Activated gamma-delta T cell (primary cell): ENCODE measurements at places on chromosomes 12 and 14.

- no peak for DNase-seq
Observed at GRCh38 chr12:31118347-31119191, 44.9 kb downstream of the DDX11 start.

- no peak for DNase-seq
Observed at GRCh38 chr14:30855345-30856037, 18.9 kb upstream of the COCH start.

DNA sequence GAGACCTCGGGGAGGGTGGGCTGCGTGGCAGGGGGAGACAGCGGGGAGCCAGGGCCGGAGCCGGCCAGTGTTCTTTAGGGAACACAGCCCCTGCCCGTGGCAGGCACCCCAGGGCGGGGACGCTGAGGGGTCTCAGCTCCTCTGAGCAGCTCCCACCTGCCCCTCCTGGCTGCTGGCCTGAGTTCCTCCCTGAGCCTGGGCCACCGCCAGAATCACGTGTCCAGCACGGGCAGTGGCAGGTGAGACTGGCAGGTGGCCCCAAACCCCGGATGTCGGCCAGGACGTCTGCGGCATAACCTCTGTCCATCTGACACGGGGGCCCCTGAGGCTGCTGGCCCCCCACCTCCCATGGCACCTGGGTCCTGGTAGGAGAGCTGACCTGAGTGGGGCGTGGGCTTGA lies 25.1 kb downstream of the NOC4L start:
- no peak for DNase-seq

DNA sequence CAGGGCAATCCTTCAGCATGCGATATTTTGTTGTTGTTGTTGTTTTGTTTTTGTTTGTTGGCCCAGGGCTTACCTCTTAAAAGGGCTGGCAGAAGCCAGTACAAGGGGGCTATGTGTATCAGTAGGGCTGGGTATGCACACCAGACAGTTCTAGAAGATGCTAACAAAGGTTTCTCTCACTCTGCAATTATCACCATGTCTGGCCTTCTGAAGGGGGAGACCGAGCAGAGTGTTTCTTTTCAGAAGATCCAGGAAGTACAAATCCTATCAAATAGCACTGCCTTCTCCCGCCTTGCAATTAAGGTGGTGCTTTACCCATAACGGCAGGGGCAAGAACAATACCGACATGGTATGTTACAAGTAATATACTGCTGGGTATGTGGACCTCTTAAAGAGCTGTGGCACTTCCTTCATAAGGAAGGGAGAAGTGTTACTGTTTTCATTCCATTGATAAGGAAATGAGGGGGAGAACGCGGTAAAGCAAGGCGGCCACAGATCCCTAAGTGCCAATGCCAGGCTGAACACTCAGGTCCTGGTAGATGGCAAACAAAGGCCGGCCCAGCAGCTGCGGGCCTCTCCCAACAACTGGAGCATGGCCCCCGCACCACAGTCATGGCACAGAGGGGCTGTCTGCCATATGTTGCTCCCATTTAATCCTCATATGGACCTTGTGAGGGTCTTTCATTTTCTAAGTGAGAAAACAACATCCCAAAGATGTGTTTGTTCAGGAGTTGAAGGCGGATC lies 19.2 kb upstream of the CACNA2D4 start:
- no peak for DNase-seq

DNA sequence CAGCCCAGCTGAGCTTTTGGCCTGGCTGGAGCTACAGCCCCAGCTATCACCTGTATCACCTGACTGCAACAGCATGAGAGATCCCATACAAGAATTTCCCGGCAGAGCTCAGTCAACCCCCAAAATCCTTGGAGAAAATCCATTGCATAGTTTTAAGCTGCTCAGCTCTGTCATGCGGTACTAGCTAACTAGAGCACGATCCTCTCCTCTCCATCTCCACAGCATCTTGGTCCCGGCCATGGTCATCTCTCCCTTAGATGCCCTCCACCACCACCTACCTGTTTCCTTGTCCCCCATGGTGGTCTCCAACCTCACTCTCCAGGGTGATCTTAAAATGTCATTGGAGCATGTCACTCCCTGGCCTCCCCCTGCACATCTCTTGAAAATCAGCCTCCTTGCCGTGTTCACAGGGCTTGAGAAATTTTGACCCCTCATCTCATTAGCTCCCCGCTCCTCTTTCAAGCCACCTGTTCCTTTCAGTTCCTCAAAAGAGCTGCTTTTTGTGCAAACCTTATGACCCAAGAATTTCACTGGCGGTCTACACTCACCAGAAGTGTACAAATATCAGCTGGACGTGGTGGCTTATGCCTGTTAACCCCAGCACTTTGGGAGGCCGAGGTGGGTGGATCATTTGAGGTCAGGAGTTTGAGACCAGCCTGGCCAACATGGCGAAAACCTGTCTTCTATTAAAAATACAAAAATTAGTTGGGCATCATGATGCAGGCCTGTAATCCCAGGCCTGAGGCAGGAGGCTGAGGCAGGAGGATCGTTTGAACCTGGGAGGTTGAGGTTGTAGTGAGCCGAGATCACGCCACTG lies 8.1 kb upstream of the CLMN start:
- DNase-seq: no peak

DNA sequence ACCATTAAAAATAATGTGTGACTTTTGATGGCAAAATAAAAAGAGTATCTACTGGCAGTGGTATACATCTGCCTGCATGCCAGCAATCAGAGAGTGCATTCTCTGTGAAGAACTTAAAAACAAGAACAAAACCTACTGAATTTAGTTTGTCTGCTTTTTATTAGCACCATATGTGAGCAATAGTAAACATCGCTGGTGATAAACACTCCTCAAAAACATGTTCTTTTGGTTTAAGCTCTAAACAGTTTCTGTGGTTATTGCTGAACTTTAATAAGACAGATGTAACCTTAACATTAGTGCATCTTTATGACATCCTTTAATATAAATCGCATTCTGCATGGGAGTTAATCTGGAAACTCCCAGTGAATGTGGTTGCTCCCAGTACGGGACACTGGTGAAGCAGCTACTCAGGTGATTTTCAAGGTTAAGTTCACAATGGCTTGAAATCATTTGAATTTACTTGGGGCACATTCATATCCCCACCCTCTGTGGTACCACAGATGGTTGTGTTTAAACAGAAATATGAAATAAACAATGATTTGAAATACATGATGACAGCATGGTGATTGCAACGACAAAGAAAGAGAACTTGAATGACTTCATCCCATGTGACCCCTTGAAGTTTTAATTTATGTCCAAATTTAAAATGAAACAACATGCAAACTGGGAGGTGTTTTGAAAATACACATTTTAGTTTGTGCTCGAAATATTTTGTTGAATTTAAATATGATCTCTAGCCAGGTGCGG lies 285.9 kb downstream of the FOXN3 start:
- DNase-seq: no peak

- DNase-seq: no peak
Observed at GRCh38 chr14:96098309-96098998, 59.3 kb downstream of the C14orf132 start.

DNA sequence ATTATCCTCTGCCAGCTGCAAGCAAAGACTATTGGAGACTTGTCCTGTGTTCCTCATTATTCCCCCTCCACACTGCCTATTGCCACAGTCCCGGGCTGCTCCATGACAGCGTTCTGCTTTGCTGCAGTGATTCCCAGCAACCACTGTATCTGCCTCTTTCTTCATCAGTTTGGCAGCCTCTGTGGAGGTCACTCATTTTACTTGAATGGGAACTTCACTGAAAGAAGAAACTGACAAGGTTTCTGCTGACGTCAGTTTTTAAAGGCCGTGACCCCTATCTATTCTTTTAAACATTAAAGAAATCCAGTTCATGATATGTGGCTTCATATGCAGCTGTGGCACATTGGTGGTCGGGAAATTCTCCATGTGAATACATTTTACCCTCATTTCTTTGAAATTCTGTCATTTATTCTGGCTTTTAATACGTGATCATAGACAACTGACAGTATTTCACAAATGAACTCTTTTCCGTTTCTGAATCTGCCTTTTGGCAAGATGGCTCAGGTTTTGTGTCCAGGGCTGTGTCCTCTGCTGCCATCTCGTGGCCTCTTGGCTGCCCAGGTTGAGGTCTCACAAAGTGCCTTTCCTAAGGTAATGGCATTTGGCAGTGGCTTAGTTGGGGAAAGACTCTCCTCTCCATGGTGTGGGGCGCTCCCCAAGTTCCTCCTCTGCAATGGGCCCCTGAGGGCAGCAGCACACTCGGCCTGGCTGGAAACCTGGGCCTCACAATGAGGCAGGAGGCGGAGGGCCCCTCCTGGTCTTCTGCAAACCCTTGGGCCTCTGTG lies 5.8 kb downstream of the TMEM253 start:
- DNase-seq: peak; percentile 20

DNA sequence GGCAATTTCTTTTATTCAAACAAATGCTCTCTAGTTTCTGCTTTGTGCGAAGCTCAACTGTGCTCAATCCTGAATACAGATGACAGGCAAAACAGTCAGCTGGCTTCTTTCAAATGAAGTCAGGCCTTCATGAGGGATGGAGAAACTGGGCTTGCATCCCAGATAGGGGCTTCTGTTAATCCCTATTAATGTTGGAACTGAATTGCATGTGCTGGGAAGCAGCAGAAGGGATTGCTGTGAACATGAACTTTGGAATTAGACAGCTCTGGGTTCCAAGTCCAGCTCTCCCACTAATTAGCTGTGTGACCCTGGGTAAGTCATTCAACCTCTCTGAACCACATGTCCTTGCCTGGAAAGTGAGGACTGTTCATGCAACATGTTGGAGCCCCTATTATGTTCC lies 21.1 kb upstream of the CORO1C start:
- no peak for DNase-seq

DNA sequence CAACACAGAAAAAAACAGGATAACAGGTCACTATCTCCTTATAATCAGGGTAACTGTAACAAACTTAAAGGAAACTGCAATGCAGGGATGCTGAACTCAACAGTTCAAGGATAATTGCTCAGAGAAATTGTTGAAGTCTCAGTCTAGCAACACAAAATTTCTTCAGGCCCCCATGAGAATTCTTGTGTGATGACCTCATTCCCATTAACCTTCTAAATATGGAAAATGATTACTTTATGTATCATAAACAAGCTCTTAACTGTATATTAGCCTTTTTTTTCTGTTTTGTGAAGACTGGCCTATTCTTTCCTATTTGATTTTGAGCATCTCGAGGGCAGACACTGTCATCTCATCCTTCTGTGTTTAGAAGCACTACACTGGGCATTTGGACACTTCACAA lies 47.1 kb downstream of the IGF1 start:
- no peak for DNase-seq

- DNase-seq: no peak
Observed at GRCh38 chr12:93657071-93657470, 20.1 kb upstream of the CRADD start.

GRCh38 chr12:114439261-114439683 lies 33.3 kb upstream of the TBX5 start:
- no peak for DNase-seq

- DNase-seq: no peak
Observed at GRCh38 chr14:67389275-67389674, 22.7 kb downstream of the PLEK2 start.

GRCh38 chr12:91276509-91276908 lies 93.9 kb upstream of the DCN start:
- DNase-seq: no peak

- DNase-seq: no peak
Observed at GRCh38 chr12:104909761-104910160, 48.3 kb downstream of the SLC41A2 start.

DNA sequence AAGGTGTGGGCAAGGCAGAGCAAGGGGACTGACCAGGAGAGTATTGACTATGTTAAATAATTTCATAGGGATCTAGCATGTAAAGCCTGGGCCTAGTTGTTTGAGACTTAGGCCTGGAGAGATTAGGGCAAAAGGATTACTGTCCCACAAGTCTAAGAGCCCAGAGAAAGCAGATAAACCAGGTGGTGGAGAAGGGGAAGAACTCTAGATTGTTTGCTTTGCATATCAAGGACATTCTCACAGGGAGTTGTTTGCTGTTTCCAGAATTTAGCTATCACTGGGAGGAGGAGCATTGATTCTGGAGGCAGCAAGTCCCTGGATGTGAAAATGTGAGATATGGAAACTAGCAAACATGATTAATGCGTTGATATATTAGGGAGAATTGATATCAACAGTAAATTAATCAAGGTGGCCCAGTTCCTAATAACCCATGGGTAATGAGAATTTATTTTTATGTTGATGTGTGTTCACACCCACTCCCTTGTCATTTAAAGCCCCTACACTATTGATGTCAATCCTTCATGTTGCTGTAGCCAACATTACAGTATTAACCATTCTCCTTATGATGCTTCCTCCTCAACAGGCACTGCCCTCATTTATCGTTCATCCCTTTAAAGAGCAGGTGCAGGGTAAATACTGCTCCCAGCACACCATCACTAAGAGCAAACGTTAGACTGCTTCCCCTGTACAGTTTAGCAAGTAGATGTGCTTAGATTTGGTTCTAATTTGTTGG lies 1666.7 kb upstream of the FLRT2 start:
- DNase-seq: no peak

DNA sequence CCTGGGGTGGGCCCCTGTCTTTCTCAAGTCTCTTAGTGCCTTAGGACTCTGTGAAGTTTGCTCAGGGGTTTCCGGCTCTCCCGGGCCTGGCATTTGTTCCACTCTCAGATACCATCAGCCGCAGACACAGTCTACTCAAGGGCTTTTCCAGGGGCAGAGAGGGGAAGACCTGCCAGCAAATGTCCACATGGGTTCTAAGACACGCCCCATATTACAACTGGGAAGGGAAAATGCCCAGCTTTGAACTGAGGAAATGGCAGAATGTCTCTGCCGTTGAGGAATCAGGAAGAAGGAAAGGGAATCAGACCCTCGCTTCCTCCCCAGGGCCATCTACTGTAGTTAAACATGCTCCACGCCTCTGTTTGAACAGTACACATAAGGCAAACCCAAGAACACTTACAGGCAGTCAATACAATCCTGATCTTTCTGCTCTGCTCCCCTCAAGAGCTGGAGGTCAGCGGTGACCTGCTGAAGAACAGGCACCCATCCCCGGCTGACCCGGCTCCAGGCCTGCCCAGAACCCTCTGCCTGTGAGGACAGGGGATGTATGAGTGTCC lies 7.9 kb downstream of the CCDC85C start:
- DNase-seq: no peak

- DNase-seq: no peak
Observed at GRCh38 chr14:51304438-51304837, 64.4 kb downstream of the TMX1 start.

- DNase-seq: no peak
Observed at GRCh38 chr12:58097741-58098140, 156.4 kb downstream of the ATP23 start.

GRCh38 chr14:33570694-33571310 lies 380.1 kb downstream of the EGLN3 start:
- DNase-seq: no peak

GRCh38 chr12:125271892-125272291 lies 206.7 kb downstream of the AACS start:
- no peak for DNase-seq

DNA sequence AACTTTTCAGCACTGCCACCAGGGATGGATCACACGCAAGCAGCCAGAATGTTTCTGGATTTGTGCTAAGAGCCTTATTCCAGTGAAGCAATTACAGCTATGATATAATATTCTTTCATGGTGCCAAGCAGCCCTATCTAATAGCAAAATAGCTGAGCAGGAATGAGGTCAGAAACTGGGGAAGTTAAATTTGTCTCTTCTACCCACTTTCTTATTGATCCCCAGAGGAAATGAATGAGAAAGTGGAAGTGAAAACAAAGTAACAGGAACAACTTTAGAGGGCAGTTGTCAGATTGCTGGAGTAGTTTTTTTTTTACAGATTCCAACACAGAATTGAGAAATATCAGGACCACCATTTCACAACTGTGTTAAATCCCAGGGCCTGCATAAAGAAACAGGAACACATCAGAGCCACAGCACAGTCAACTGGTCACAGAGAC lies 44.8 kb downstream of the GCH1 start:
- no peak for DNase-seq
